ENCODE measurements at places on chromosomes 1 and 21.

DNA sequence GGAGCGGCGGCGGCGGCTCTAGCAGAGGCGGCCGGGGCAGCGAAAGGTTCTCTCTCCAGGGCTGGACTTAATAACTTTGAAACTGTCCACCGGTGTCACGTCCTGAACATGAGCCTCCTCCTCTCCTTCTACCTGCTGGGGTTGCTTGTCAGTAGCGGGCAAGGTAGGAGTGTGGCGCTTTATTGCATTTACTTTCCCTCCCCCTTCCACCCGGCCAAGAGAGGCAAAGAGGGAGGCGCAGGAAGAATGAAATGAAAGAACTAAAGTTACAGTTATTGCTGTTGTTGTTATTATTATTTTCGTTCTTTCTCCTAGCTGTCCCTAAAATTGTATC, 214 bp downstream of the NCAM2 start:
- no peaks in the 10 kb centered on the region for H3K27me3 ChIP-seq
- H3K4me1 ChIP-seq = peaks cover 18% of the 10 kb centered on the region
- H3K36me3 ChIP-seq = no peaks in the 10 kb centered on the region
- H3K27ac ChIP-seq = peak overlapping the region; percentile 27

DNA sequence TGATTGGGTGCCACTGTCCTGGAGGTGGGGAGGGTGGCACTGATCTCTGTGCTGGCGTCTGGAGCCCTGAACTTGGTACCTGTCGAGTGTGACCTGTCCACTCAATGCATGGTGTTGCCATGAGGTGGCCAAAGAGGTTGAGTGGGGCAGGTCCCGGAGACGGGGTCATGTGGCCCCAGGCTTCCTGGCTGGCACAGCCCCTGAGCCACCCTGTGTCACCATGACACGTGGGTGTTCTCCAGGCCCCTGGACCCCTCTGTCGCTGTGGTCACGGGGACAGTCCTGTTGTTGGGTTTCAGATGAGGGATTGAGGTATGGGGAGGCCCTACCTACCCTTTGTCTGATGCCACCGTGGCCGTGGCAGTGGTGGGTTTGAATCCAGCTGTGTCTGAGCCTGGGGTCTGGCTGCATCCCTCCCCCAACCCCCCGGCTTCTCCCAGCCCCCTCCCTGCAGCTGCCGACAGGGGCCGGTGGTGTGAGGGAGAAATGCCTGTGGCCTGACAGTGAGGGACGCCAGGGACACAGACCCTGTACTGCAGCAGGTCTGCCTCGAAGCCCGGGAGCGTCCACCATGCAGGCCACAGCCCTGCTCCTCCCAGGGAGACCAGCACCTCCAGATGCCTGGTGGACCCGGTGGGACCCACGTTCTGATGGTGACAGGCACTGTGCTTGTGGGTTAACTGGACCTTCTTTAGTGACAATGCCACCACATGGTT, 12.0 kb downstream of the TRPM2 start:
- no peak overlapping the region for H3K27ac ChIP-seq
- no peak for DNase-seq
- no peaks in the 10 kb centered on the region for H3K36me3 ChIP-seq
- no peak overlapping the region for H3K4me3 ChIP-seq
- H3K27me3 ChIP-seq = no peaks in the 10 kb centered on the region

DNA sequence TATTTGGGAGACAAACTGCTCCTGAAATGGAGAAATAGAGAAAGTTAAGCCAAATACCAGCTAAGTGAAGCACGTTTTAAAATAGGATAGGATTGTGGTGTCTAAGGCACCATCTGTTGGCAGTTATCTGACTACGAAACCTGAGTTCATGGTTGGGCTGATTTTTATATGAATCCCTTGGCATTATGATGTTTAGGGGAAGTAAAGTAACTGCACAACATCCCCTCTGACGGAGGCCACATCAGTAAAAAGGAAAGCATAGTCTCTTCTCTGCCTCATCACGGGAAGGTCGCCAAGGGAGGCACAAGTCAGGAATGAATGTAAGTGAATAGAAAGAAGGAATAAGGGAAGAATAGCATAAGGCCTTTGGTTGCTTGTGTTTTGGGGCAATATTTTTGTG, 128.0 kb downstream of the PRRX1 start:
- H3K4me1 ChIP-seq = no peaks in the 10 kb centered on the region
- H3K4me3 ChIP-seq = no peak overlapping the region
- H3K27me3 ChIP-seq = no peaks in the 10 kb centered on the region
- no peak for DNase-seq

DNA sequence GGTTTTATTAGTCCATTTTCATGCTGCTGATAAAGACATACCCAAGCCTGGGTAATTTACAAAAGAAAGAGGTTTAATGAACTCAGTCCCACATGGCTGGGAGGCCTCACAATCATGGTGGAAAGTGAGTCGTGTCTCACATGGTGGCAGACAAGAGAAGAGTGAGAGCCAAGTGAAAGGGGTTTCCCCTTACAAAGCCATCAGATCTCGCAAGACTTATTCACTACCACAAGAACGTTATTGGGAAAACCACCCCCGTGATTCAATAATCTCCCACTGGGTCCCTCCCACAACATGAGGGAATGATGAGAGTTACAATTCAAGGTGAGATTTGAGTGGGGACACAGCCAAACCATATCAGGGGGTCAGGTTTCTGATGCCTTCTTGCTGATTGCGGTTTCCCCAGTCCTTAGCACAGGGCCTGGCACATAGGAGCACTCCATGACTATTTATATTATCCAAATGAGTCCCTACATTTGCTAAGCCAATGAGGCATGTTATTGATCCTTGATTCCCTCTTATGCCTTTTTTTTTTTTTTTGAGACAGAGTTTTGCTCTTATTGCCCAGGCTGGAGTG, 35.3 kb upstream of the PAXBP1 start:
- H3K36me3 ChIP-seq = no peaks in the 10 kb centered on the region
- no peaks in the 10 kb centered on the region for H3K4me1 ChIP-seq
- no peak overlapping the region for H3K4me3 ChIP-seq
- no peak overlapping the region for H3K27ac ChIP-seq

DNA sequence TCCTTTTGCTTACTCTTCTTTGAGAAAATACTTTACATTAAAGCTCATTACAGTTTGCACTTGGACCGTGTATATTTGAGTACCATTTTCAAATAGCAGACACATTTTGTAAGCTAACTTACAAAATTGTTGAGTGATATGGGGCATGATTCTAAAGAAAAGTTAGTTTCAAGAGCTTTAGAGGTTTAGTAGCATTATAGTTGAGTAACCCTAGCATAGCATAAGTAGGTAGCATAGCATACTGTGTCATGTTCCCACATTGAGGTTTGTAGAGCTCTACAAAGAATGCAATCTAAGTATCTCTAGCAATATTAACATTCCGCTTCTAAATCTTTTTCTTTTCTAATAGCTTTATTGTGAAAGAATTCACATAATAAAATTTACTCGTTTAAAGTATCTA, 92.0 kb downstream of the ITSN1 start:
- DNase-seq = no peak
- no peaks in the 10 kb centered on the region for H3K36me3 ChIP-seq
- no peaks in the 10 kb centered on the region for H3K27me3 ChIP-seq
- H3K4me3 ChIP-seq = no peak overlapping the region
- no peaks in the 10 kb centered on the region for H3K4me1 ChIP-seq
- no peak overlapping the region for H3K27ac ChIP-seq

DNA sequence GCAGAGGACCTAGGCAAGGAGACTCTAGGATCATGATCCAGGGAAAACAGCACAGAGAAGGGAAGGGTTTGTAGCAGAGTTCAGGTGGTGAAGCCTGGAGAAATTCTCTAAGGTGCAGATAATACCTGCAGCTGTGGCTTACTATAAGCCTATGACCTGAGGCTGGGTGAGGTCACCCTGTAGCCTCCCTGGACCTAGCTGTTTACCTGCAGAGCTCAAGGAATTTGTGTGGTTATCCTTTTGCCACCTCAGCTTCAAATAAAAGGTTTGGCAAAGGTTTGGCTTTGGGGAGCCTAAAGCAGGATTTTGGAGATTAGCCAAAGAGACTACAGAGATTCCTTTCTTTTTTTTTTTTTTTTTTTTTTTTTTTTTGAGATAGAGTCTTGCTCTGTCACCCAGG, 79.5 kb upstream of the ZNF648 start:
- H3K27ac ChIP-seq = no peak overlapping the region
- no peaks in the 10 kb centered on the region for H3K36me3 ChIP-seq
- peaks cover 60% of the 10 kb centered on the region for H3K4me1 ChIP-seq
- DNase-seq = no peak
- no peak overlapping the region for H3K4me3 ChIP-seq
- no peaks in the 10 kb centered on the region for H3K27me3 ChIP-seq

DNA sequence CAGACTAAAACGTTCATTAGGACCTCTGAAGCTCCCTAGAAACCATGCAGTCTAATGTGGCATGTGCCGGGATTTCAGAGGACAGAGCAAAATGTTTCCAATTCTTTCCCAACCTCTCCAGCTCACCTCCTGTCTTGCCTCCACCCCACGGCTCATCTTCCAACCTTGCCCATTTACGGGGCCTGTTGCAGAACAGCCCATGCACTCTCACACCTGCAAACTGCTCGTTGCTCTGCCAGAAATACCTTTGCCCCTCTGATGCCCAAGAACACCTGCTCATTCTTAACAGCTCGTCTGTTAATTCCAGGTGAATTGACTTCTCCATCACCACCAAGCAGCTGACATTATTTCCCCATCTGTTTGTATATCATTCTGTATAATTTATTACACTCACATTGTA, 53.9 kb upstream of the LBR start:
- H3K36me3 ChIP-seq = no peaks in the 10 kb centered on the region
- H3K4me3 ChIP-seq = no peak overlapping the region
- H3K4me1 ChIP-seq = no peaks in the 10 kb centered on the region

DNA sequence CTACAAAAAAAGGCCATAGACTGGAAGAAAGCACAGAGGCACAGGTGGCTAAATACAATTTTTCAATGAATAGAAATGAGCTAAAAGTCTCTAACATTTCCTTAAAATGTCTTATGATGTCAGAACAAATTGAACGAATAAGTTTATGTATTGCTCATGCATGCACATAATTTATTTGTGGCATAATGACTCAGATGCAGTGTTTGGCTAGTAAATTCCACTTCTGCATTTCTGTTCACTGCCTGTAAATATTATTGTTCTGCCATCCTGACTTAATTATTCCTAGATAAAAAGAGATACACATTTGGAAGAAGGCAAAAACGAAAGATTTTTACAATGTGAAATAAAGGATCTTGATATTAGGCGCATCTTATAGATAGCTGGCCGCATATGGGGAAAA, 26.6 kb upstream of the EXO1 start:
- H3K36me3 ChIP-seq = no peaks in the 10 kb centered on the region
- DNase-seq = no peak
- no peak overlapping the region for H3K27ac ChIP-seq
- H3K4me3 ChIP-seq = no peak overlapping the region
- H3K4me1 ChIP-seq = no peaks in the 10 kb centered on the region
- no peaks in the 10 kb centered on the region for H3K27me3 ChIP-seq

DNA sequence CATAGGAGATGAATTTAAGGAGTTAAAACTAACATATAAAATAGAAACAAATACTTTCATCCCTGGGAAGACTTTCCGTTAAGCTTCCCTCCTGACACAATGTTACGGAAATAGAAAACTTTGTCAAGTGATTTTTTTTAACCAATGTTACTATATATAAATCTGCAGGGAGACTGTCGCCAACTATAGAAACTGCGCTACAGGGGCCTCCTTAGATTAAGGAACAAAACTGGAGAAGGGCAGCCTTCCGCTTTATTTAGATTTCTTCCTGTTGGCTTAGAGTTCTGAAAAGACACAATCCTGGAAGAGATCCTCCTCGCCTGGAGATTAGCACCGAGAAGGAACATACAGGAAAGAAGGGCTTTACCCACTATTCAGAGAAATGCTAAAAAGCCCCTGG, 1.5 kb downstream of the MGST3 start:
- peak overlapping the region; percentile 92 for H3K4me3 ChIP-seq
- DNase-seq = no peak
- H3K36me3 ChIP-seq = no peaks in the 10 kb centered on the region
- H3K27ac ChIP-seq = peak overlapping the region; percentile 93
- H3K27me3 ChIP-seq = no peaks in the 10 kb centered on the region
- peaks cover 53% of the 10 kb centered on the region for H3K4me1 ChIP-seq

- no peaks in the 10 kb centered on the region for H3K27me3 ChIP-seq
- H3K27ac ChIP-seq = no peak overlapping the region
- peaks cover 21% of the 10 kb centered on the region for H3K4me1 ChIP-seq
- DNase-seq = no peak
- no peaks in the 10 kb centered on the region for H3K36me3 ChIP-seq
- no peak overlapping the region for H3K4me3 ChIP-seq
Measured at GRCh38 chr21:33980276-33980916, 64.8 kb upstream of the ATP5PO start.

GRCh38 chr1:155882235-155882634, 22.9 kb downstream of the SYT11 start:
- H3K36me3 ChIP-seq = no peaks in the 10 kb centered on the region
- no peaks in the 10 kb centered on the region for H3K27me3 ChIP-seq
- no peak for DNase-seq
- H3K4me3 ChIP-seq = no peak overlapping the region
- H3K27ac ChIP-seq = no peak overlapping the region

GRCh38 chr21:36113647-36114428, 21.0 kb upstream of the CBR3 start:
- no peaks in the 10 kb centered on the region for H3K36me3 ChIP-seq
- no peak for DNase-seq
- H3K4me3 ChIP-seq = peak overlapping the region; percentile 33
- H3K27ac ChIP-seq = peak overlapping the region; percentile 70

GRCh38 chr1:41436281-41437010, 48.0 kb downstream of the EDN2 start:
- no peak for DNase-seq
- no peak overlapping the region for H3K27ac ChIP-seq
- H3K4me3 ChIP-seq = no peak overlapping the region

DNA sequence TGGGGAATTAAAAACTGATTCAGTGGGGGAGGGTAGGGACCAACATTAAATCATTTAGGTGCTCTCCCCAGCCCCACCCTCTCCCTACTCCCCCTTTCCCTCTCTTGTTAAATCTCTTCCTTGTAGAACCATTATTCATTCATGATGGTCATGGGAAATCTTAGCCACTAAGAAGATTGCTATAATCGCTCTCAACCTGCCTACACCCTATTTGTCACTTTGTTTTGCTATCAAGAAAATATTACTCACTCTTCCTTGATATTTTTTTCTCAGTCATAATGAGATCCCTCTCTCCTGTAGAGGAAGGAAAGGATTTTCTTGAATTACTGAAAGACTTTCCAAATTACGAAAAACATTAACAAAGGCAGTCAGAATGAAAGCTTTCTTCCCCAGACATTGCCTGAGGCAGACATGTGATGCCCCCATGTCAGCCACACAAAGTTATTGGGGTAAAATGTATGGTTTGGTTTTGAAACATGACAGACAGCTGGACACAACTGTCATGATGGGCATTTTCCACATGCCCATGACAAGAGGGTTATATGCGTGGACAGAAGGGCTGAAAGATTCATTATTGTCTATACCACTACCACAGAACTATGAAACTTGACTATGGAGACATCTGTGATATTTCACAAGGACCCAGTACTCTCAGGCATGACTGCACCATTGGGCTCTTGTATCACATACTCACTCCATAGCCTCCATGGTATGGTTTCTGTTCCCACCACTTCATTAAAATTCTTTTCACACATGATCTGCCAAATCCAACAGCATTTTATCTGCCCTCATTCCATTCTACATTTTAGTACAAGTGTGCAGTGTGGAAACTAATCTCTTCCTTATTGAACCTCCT, 420.1 kb downstream of the DISC1 start:
- no peaks in the 10 kb centered on the region for H3K4me1 ChIP-seq
- no peak overlapping the region for H3K27ac ChIP-seq
- no peak overlapping the region for H3K4me3 ChIP-seq
- no peak for DNase-seq
- no peaks in the 10 kb centered on the region for H3K27me3 ChIP-seq

GRCh38 chr1:101444381-101444780, 207.6 kb downstream of the S1PR1 start:
- no peaks in the 10 kb centered on the region for H3K27me3 ChIP-seq
- H3K4me1 ChIP-seq = no peaks in the 10 kb centered on the region
- no peak overlapping the region for H3K27ac ChIP-seq
- H3K4me3 ChIP-seq = no peak overlapping the region
